Camera-type eye (tissue), 1 donor: ENCODE measurements at places on chromosomes 7 and 10. TPM values are rescaled to one million over a fixed set of nuclear protein-coding genes. Genes with fewer than 3 reads are reported as not detected.

SORCS1 gene
- 66.1 TPM for total RNA-seq

NET1 gene
- total RNA-seq: 127 TPM

NPSR1 gene
- total RNA-seq: 0.99 TPM

RPEL1 gene
- not detected for total RNA-seq

NPTX2 gene
- total RNA-seq: 16.8 TPM

MKI67 gene
- total RNA-seq: 16.4 TPM

PLXNA4 gene
- total RNA-seq: 17.5 TPM

VDAC2 gene
- total RNA-seq: 121 TPM

FRAT1 gene
- total RNA-seq: 9.0 TPM

AS3MT gene
- total RNA-seq: 15.9 TPM

BTBD16 gene
- total RNA-seq: 0.16 TPM

ZPBP gene
- total RNA-seq: 5.7 TPM

EBF3 gene
- total RNA-seq: 28.6 TPM

CAV2 gene
- 38.8 TPM for total RNA-seq

DKK1 gene
- total RNA-seq: 5.7 TPM

EPO gene
- total RNA-seq: not detected

SFRP5 gene
- total RNA-seq: 68.7 TPM

FGFBP3 gene
- total RNA-seq: 15.3 TPM

RASSF4 gene
- total RNA-seq: 48.5 TPM

PAOX gene
- 10.3 TPM for total RNA-seq

AUTS2 gene
- total RNA-seq: 147 TPM

NKX2-3 gene
- total RNA-seq: not detected

FBXO24 gene
- total RNA-seq: 2.5 TPM

ACTL6B gene
- total RNA-seq: 14.7 TPM

CLRN3 gene
- total RNA-seq: not detected

SPDYE6 gene
- total RNA-seq: not detected

C10orf62 gene
- not detected for total RNA-seq

CHN2 gene
- 62.5 TPM for total RNA-seq

RPP38 gene
- 11.1 TPM for total RNA-seq

LZTS2 gene
- 62.8 TPM for total RNA-seq

ADCY1 gene
- 43.0 TPM for total RNA-seq

AOC1 gene
- total RNA-seq: not detected

IFIT1B gene
- total RNA-seq: 1.0 TPM

ZNF775 gene
- total RNA-seq: 20.3 TPM

TCF7L2 gene
- total RNA-seq: 21.1 TPM

NEBL gene
- 45.6 TPM for total RNA-seq

CALML3 gene
- 0.33 TPM for total RNA-seq

SH2D4B gene
- total RNA-seq: not detected

MYO3A gene
- 10.5 TPM for total RNA-seq

ZNF853 gene
- 20.7 TPM for total RNA-seq

BUD31 gene
- total RNA-seq: 43.3 TPM

SFTPD gene
- 1.1 TPM for total RNA-seq
